Stimulated activated CD4-positive, alpha-beta T cell treated with anti-CD3 and anti-CD28 coated beads, Interleukin-4, amount 100 ng/mL, for 1 hour (primary cell): ENCODE measurements at places on chromosomes 6 and 20.

DNA sequence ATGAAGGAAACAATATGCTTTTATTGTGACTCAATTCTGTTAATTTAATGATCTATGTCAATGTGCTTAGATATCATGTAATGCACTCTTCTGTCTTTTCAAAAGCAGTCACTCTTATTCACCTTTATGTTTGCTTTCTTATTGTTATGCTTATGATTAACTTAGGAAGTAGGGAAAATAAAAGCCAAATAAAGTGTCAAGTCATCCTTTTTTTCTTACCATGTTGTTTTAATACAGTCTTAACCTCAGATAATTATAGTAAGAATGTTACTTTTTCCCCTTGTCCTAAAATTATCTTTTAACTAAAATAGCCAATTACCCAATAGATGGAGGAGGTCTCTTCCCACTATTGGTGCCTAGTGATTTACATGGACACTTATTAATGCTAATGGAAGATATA lies 72.6 kb downstream of the TFAP2B start:
- no peak for DNase-seq

GRCh38 chr20:51404297-51405060 lies 138.0 kb downstream of the NFATC2 start:
- DNase-seq: peak; percentile 77

DNA sequence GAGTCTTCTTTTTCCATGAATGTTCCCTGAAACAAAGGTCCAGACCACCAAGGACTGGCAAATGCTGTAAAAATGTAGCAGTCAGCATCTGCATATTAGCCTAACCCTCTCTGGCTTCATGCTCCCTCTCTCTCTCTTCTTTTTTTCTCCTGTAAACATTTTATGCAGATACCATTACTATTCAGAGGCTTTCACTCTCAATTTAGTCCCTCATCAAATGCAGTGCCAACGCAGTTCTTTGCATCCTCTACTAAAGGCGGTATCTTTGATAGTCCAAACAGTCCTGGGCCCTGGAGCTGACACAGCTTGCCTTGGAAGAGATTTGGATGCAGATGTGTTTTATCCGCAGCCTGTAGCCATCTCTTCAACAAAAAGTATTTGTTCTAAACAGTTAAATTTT lies 167.1 kb upstream of the MMS22L start:
- no peak for DNase-seq

- no peak for DNase-seq
Observed at GRCh38 chr6:83247471-83247870, 54.3 kb downstream of the RWDD2A start.

- no peak for DNase-seq
Observed at GRCh38 chr6:71982389-71982788, 96.0 kb downstream of the RIMS1 start.

DNA sequence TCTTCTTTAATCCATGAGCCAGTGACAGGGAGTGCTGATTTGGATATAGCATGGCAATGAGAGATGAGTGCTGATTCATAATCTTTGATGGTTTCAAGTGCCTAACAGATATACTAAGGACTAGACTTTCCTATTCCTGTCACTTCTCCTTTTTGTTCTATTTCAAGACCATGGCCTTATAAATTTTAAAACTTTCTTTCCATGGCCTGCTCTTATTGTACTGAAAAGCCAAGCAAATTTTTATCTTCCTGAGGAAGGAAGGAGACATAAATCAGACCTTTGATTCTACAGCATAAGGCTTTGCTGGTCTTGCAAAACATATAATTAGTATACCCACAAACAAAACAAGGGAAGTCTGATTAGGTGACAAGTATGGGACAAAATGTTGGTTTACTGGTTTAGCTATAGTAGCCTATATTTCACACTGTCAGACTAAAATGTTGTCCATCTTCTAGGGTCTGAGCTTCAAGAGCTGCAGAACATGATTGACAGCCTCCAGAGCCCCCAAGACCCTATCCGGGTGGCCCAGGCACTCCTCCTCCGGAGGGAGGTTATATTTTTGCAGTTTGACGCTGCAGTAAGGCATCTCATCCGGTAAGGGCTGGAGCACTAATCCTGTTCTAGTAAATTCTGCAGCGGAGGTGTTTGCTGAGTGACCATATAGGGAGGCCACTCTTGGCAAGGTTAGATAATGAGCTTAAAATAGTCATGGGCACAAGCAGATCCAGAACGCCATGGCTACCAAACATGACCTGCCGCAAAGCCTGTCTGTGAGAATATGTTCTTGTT lies 82.3 kb downstream of the CD164 start:
- no peak for DNase-seq

DNA sequence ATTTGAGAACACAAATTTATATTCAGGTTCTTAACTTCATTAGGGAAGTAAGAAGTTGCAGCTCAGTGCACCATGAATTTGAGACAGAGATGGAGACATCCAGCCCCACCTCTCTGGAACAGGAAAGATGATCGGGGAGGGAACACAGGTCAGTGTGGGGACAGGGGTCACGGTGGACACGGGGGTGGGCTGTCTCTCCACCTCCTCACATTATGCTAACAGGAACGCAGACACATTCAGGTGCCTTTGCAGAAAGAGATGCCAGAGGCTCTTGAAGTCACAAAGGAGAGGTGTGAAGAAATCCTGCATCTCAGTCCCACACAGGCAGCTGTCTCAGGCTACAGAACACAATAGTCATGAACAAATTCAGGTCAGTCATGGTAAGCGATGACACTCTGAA lies 3.1 kb downstream of the HLA-C start:
- DNase-seq: no peak

- no peak for DNase-seq
Observed at GRCh38 chr6:150922137-150922536, 56.6 kb downstream of the MTHFD1L start.

GRCh38 chr6:74408844-74409243 lies 712.8 kb downstream of the CD109 start:
- DNase-seq: no peak

GRCh38 chr20:16760431-16761304 lies 12.5 kb downstream of the OTOR start:
- DNase-seq: no peak

DNA sequence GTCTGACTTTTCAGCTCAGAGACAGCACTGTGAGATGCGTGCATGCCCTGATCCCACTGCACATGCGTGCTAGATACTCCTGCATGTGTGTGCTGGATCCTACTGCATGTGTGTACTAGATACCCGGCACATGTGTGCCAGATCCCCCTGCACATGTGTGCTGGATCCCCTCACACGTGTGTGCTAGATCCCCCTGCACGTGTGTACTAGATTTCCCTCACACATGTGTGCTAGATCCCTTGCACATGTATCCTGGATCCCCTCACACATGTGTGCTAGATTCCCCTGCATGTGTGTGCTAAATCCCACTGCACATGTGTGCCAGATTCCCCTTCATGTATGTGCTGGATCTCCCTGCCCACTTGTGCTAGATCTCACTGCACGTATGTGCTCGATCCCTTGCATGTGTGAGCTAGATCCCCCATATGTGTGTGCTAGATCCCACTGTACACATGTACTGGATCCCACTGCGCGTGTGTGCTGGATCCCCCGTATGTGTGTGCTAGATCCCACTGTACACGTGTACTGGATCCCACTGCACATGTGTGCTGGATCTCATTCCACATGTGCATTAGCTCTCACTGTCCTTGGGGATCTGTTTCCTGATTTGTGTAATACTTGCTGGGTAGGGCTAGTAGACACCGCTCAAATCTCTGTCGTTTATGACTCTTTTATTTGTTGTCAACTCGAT lies 214.6 kb downstream of the SMOC2 start:
- no peak for DNase-seq

- no peak for DNase-seq
Observed at GRCh38 chr6:149079911-149080491, 237.5 kb upstream of the TAB2 start.

DNA sequence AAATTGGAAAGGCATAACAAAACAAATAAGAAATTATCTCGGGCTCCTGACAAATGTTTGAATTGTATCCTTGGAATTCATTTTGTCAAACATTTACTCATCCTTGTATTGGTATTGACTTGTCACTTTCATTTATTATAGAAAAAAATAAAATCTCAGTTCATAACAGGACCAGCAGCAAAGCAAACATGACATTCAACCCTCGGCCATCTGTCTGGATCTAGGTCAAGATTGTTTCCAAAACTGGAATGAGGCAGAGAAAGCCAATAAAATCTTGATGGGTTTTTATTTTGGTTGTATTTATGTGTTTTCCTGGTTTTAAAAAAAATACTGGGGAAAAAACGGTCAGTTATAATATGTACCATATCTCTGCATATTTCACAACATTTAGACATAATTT lies 42.9 kb upstream of the FABP7 start:
- no peak for DNase-seq

- DNase-seq: no peak
Observed at GRCh38 chr6:54865091-54865631, 18.6 kb downstream of the FAM83B start.

GRCh38 chr6:10555625-10556309 lies 34.6 kb downstream of the GCNT2 start:
- DNase-seq: no peak

GRCh38 chr20:42792052-42792451 lies 397.7 kb downstream of the PTPRT start:
- DNase-seq: no peak

GRCh38 chr6:610882-611281 lies 46.0 kb downstream of the HUS1B start:
- DNase-seq: no peak

GRCh38 chr6:32047855-32048766 lies 9.9 kb downstream of the CYP21A2 start:
- peak; percentile 74 for DNase-seq

DNA sequence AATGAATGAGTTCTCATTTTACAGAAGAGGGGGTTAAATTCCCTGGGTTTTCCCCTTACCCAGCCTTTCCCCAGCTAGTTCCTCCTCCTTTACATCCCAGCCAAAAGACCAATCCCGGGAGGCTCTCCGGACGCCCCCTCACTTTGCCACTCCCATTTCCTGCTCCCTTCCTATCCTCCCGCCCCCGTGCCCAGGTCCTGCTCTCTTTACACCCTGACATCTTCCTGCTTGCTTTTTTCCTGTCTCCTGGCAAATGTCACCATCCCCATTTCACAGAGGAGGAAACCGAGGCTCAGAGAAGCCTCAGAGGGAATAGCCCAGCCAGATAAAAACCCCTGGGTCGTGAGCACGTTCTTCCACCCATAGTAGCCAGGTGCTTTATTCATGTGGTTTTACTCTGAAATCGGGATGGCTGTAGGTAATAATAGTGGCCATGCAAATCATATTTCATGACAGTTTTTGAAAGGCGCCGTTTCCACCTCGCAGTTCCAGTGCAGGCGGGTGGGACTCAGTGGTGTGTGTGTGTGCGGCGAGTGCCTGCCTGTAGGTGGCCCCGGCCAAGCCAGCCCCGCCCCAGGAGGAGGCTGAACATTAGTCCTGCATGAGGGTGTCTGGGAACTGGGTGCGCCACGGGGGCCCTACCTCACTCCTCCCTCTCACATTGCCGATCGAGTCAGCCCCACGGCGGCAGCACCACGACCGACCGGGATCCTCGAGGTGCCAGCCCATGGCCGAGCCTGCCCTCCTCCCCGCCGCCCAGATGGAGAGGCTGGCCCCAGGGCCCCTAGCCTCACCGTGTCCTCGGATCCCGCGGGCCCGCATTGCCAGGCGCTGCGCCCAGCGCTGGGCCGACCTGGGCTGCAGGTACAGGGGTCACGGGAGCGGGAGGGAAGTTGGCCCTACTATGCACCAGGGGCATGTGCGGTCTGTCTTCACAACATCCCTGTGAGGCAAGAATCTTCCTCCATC lies at the start of gene ARHGAP40:
TSS of gene ARHGAP40 (plus strand) at position 594 of the 969 bp plus-strand sequence.
- peak; percentile 21 for DNase-seq

GRCh38 chr6:80233958-80234357 lies 127.5 kb downstream of the BCKDHB start:
- no peak for DNase-seq

- DNase-seq: no peak
Observed at GRCh38 chr20:49603209-49603627, 35.3 kb upstream of the PTGIS start.

DNA sequence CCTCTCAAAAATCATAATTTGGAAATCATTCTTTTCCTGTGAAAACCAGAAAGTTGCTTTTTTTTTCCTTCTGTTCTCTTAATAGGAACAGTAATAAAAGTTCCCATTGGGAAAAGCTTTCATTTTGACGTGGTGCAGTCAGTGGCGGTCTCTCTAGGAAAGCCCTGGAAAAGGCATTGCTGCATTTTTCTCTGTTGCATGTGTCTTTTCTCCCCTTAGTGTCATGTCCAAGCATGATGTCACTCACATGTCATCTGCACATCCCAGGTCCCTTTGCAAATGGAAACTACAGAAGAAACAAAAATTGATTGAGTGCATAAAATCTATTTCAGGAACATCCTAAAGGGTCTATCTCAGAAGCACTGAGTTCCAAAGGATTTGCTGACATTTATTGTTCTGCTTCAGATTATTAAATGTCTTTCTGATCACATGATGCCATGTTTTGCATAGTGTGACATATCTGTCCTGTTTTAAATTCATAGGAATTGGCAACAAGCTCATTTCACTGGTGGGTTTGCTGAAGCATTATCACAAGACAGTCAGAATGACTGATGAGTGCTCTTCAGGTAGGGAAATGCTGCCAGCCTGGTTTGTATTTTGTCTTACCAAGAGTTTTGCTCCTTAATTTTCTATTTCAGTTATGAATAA lies 208.7 kb downstream of the SOX4 start:
- DNase-seq: no peak

DNA sequence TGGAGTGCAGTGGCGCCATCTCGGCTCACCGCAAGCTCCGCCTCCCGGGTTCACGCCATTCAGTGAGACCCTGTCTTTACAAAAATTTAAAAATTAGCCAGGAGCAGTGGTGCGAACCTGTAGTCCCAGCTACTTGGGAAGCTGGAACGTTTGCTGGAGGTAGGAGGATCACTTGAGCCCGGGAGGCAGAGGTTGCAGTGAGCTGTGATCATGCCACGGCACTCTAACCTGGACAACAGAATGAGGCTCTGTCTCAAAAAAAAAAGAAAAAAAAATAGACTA lies 5.7 kb upstream of the PARD6B start:
- no peak for DNase-seq

DNA sequence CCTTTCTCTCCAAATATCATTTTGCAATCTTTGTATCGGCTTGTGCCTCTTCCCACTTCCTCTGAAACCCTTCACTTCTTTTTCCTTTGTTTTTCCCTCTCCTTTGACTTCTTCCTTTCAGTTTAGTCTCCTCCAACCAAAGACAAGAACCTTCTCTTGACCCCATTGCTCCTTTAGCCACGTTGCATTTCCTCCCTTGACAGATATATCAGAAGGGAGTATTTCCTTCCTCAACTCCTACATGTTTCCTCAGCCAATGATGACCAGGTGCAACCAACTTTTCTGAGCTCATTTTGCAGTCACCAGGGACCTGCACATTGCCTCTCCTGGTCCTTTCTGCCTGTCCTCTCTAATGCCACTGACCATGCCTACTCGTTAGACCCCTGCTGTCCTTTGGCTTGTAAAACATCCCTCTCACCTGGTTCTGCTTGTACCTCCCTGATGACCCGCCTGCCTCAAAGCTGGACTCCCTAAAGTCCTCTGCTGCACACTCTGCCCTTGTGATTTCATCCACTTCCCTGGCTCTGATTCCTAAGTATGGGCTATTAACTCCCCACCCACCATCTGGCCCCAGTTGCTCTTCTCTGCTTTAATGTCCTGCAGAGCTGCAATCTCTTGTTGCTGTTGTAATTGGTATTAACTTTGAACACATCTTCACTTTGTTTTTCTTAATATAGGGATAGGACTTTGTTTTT lies 27.4 kb downstream of the SLC22A16 start:
- no peak for DNase-seq

GRCh38 chr6:167141667-167142432 lies 15.9 kb downstream of the GPR31 start:
- DNase-seq: peak; percentile 54
